BJ (cell line): ENCODE measurements at places on chromosomes 7 and 10.

GRCh38 chr10:44640429-44640828 lies 255.5 kb upstream of the CXCL12 start:
- no peak for DNase-seq

- no peak for DNase-seq
These were observed 73.2 kb downstream of the FAM241B start for GRCh38 chr10:69703256-69703655.

DNA sequence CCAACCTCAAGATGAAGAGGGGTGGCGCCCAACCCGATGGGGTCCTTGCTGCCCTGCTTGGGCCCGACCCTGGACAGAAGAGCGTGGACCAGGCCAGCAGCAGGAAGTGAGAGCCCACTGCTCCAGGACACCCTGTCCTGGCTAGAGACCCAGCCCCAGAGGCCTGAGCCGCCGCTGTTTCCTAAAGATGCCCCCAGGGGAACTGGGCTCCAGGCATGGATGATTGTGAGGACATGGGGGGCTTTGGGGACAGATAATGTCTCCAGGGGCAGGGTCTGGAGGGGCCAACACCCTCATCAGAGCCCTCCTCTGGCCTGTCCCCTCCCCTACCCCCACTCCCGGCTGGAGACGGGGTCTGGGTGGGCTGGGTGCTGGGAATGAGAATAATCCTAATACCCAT lies 71.7 kb downstream of the MYL10 start:
- DNase-seq = no peak

DNA sequence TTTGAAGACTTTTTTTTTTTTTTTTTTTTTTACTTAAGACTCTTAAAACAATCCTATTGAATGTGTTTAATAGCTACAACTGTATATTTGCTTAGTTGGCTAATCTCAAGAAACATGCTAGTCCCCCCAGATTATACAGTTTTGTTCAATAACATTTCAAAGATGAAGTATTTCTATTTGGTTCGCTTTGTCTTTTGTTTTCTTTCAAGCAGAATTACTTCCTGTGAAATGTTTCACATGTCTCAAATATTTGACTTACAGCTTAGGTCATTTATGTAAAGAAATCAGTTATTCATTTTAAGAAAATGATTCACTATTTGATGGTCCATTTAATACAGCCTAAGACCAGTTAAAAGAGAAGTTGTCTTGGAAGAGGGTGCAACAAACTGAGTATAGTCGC lies 12.8 kb upstream of the LAMB1 start:
- no peak for DNase-seq

DNA sequence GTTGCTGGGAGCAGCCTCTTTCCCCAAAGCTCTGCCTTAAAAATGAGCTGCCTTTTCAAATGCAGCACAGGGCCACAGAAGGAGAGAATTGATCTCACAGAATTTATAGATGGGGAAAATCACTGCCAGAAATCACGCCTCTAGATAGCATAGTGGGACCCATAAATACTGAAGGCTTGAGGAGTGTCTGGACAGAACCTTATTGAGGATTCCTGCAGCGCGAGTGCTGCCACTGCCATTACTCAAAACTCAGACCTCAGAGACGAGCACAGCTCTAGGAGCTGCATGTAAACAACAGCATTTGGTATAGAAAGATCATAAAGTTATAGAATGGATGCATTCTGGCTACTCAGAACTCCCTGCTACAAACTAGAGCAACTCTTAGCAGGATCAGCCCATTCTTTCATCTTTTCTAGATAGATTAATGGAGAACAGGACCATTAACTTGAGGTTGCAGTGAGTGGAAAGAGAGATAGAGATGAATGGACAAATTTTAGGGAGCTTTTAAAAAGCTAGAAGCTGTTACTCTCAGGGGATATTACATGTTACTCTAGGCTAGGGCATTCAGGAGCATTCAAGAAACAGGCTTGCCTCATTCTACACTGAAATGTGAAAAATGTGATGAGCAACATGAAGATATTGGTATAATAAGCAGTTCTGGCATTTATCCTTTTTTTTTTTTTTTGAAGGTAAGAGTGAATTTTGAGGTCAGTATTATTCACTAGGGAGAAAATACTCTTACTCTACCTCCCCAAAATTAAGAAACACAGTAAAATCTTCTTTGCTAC lies 267.2 kb upstream of the SLC26A5 start:
- no peak for DNase-seq

DNA sequence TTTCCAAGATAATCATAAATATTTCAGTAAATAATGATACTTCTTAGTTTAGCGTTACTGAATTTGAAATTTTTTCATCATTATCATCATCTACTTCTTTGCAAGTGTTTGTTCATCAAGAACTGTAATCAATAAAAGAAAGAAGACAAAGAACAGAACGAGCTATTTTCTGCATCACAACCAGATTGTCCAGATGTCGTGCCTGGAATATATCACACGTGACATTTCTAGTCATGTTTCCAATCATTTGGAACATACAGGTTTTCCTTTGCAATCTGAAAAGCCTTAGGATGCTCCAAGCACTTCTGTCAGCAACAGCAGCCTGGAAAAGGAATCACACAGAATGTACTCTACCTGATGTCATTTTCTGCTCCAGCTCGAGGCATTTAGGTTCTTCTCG lies 107.4 kb downstream of the FAM107B start:
- DNase-seq = no peak

GRCh38 chr7:756928-757560 lies 30.0 kb upstream of the PRKAR1B start:
- DNase-seq = no peak

DNA sequence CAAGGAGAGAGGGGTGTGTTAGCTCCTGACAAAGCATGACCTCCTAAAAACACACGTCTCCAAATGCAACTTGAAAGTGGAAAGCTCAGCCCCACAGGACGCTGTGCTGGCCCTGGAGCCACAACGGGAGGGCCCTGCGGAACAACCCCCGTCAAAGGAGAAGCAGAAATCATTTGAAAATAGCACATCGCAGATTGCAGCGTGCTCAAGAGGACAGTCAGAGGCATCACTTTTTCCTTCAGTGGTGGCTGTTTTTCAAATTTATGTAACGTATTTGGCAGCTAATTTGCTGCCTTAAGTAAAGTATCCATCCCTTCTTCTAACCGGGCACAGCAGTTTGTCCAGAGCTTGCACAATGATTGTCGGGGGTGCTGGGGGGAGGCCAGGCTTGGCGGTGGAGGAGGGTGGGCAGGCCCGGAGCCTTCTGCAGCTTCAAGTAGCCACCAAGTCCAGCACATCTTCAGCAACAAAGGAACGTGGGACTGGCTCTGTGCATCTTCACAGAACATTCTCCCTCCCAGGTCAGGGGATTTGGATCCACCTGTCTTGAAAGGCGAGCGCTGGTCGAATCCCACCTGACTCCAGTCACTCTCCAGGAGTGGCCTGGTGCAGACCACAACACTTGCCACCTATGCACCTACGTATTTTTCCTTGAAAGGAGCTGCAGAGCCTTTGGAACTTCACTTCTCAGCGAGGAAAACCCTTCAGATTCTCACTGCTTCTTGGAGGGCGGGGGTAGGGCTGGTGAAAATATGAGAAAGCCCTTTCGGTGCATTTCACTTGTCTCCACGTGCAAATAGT lies 346.3 kb downstream of the DNAJB6 start:
- DNase-seq = no peak

GRCh38 chr7:96686305-96686704 lies 23.3 kb downstream of the SEM1 start:
- no peak for DNase-seq

- DNase-seq = no peak
These were observed 3.8 kb downstream of the PDE1C start for GRCh38 chr7:32066441-32066840.

DNA sequence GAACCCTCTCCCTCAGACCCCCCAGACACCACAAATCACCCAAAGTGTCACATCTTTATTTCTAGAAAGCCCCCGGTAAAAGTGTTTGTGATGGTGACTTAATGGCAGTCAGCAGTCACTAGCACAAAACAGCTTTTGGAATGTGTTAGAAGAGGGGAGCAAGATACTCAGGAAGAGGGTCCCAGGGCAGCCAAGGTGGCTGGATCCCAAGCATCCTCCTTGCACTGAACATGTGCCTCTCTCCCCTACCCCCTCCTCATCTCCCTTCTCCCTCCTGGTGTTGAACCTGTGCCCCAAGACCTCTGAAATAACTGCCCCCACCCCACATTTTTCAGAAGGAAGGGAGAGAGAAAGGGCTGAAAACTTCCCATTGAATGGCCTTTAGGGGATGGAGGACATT lies 37.8 kb upstream of the MXI1 start:
- no peak for DNase-seq

DNA sequence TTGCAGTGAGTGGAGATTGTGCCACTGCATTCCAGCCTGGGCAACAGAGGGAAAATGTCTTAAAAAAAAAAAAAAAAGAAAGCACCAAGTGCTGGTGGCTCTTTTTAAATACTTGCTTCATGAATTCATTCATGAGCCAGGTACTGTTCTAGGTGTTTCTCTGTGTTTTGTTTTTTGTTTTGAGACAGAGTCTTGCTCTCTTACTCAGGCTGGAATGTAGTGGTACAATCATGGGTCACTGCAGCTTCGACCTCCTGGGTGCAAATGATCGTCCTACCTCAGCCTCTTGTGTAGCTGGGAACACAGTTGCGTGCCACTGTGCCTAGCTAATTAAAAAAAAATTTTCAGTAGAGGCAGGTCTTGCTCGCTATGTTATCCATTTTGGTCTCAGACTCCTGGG lies 5.3 kb downstream of the STOX1 start:
- no peak for DNase-seq

DNA sequence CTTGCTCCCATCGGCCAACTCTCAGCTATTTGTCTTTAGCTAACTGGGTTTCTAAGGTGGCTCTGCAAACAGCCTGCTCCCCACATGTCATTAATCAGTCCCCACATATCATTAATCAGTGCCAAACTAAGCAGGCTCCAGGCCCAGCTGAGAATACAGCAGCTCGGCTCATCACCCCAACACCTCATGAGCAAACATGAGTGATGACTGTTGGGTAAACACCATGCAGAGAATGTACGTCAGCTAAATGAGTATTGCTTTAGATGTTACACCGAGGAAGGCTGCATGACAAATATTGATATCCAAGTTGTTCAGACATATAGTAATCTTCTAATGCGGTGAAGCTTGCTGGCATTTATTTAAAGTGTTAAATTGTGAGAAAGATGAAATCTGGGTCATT lies 187.5 kb upstream of the AOAH start:
- no peak for DNase-seq

- DNase-seq = no peak
These were observed 34.9 kb downstream of the SHTN1 start for GRCh38 chr10:116970050-116970449.

- DNase-seq = no peak
These were observed 20.4 kb upstream of the GOT1 start for GRCh38 chr10:99450624-99451498.

DNA sequence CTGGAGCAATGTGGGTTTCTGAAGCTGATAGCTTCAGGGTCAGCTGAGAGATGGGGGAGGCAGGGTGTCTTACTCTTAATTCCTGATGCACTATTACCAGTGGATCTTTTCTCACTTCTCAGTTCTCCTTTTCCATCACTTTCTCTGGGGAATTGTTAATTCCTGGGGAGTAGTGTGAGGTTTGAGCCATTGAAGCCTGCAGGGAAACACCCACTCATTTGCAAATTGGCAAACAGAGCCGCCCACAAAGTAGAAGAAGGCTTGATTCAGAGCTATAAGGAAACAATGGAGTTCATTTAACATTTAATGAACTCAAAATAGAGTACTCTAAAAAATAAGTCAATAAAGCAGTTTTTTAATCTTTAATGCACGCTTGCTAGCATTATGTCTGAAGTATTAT lies 4.3 kb upstream of the TECTB start:
- no peak for DNase-seq

GRCh38 chr10:50512743-50513416 lies 110.9 kb downstream of the SGMS1 start:
- no peak for DNase-seq

DNA sequence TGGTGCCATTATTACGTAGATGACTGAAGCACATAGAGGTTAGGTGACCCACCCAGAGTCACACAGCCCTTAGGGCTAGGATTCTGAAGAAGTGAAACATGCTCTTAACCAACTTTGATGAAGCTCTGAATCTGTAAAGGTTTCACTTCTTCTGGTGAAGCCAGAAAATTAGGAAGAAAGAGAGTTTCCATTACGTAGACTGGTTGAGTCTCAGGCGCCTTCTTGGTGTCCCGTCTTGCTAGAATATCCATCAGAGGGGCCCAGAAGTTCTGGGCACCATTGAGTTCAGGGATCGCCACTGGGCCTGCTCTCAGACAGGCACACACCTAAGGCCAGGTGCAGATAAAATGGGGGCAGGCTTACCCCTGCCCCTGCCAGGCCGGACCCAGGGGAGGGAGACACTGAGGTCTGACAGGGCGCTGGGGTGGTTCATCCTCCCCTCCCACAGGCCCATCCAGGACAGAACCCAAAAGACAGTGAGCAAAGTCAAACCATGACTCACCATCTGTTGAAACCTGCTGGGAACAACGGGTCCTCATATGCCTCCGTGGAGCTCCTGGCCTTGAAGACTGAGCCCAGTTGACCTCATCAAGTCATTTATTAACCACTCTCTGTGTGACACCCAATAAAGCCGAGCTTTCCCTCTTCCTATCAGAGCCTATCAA lies 33.2 kb downstream of the DRGX start:
- no peak for DNase-seq

- DNase-seq = no peak
These were observed 188.5 kb downstream of the JAZF1 start for GRCh38 chr7:27992097-27992496.

DNA sequence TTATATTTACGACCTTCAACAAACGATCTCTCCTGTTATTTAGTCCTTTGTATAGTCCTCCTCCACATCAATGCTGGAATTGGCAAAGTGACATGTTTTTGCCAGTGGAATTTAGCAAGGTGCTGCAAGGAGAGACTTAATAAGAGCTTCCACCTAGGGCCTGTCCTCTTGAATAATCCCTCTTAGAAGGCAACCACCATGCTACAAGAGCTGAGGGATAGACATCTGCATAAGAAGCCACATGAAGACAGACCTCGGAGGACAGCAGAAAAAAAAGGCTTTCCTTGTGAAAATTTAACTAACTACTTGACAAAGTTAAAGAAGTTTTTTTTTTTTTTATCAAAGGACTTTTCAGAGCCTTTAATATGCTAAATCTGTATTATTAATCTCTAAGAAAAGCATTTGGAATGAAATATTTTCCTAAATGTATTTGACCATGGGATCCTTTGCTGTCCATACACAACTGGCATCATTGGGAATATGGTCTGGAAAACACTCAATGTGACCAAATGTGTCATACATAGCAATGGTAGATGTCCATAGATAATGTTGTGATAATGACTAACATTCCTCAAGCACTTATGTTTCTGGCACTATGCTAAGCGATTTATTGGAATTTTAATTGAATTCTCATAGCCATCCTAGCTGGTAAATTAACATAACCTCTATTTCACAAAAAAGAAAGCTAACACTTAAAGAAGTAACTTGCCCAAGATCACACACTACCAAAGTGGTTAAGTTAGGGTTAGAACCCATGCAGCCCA lies 13.2 kb downstream of the HYCC1 start:
- no peak for DNase-seq
